IPS DF 6.9 (cell line): ENCODE measurements at places on chromosomes 12 and 14.

DNA sequence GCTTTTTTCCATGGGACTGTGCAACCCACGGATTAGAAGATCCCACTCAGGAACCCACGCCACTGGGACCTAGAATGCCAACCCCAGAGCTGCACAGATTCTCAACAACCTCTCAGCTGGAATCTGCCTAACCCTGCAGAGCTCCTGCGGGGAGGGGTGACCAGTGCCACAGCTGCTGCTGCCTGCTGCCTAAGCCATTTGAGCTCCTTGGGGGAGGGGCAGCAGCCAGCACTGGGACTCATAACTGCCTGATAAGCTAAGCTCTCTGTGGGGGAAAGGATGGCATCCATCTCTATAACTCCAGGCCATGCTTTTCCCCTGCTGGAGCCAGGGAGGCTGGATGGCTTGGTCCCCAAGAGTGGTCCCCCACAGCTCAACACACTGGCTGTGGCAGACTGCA lies 182.8 kb downstream of the SLC5A8 start:
- DNase-seq: no peak

- no peak for DNase-seq
Observed at GRCh38 chr14:35001621-35002020, 18.8 kb downstream of the SRP54 start.

- no peak for DNase-seq
Observed at GRCh38 chr12:47920913-47921312, 16.1 kb upstream of the VDR start.

- DNase-seq: no peak
Observed at GRCh38 chr14:104284107-104284592, 145.8 kb downstream of the KIF26A start.

- no peak for DNase-seq
Observed at GRCh38 chr12:111406474-111407376, 1.0 kb downstream of the SH2B3 start.

DNA sequence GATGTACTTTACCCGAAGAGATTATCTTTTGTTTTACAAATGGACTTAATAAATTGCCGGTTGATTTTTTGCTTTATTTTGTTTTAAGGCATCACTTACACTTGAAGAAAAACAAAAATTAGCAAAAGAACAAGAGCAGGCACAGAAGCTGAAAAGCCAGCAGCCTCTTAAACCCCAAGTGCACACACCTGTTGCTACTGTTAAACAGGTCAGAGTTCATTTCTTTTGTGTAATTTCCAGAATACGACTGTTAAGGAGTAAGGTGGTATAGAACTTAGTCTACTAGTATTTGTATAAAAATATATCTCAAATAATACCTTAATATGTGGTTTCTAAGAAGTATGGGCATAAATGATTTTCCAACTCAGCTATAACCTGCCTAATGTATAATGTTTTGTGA lies 19.6 kb upstream of the SLC17A8 start:
- DNase-seq: no peak

GRCh38 chr12:43861015-43861839 lies 25.3 kb downstream of the TMEM117 start:
- no peak for DNase-seq
